ENCODE measurements at places on chromosomes 16 and 17.

DNA sequence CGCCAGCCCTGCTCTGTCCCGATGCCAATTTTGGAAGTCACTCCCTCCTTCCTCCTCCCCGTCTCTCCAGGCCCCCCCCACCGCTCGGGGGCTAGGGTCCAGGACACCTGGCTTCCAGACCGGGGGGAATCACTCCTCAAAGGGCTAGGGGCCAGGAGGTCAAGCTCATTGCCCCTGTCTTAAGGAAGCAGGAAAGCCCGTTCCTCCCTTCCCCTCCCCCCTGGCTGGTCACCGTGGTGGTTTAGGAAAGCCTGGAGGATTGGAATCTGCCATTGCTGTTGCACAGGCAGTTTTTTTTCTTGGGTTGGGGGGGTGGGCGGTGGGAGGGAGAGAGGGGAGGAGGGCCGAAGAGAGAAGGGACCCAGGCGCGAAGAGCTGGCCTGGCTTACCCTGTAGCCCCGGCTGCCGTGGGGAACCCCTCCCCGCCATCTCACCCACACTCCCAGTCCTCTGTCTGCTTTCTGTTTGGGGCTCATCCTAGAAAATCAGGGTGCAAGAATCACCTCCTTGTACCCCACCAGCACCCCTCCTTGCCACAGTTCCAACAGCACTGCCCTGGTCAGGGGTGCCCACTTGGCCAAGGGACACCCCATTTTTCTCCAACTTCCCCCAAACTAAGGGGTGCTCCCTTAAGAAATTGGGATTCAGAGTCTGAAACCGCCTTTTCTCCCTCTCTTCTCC, 2.9 kb upstream of the BCL6B start:
- no peak for DNase-seq

- DNase-seq, result no peak
These were observed 44.1 kb downstream of the CCDC42 start for GRCh38 chr17:8700546-8700945.

DNA sequence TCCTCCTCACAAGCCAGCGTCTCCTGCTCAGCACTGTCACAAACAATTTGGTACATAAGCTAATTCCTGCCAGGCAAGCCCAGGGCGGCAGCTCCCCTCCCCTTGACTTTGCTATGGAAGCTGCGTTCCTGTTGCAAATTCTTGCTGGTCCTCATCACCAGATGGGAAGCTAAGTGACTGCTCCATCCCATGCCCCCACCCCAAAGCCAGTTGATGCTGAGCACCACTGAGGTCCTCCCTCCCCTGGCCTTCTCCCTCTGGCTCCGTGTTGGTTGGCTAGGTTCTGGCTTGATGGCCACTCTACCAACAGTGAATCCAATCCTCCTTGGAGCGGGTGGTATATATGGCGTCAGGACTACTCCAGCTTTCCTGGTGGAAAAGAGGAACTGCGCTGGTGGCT, 34.4 kb downstream of the PIPOX start:
- no peak for DNase-seq

- DNase-seq, result no peak
These were observed 86.6 kb upstream of the BRD7 start for GRCh38 chr16:50455288-50455845.

DNA sequence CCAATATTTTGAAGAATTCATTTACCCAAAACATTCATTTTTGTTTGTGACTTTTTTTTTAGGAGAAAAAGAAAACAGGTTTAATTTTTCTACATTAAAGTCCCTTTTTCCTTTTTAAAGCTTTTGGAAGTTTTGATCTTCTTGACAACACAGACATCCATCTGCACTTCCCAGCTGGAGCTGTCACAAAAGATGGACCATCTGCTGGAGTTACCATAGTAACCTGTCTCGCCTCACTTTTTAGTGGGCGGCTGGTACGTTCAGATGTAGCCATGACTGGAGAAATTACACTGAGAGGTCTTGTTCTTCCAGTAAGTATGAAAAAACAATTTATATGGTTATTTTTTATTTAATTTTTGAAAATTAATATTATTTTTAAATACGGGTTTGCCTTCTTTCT, 37.2 kb downstream of the SIAH1 start:
- no peak for DNase-seq

- no peak for DNase-seq
These were observed 5.0 kb upstream of the CMTM4 start for GRCh38 chr16:66701516-66701915.
